Myocyte (in vitro differentiated cells): ENCODE measurements at places on chromosomes 4 and X. TPM values are rescaled to one million over a fixed set of nuclear protein-coding genes. Genes with fewer than 3 reads are reported as not detected.

The KLB gene
- total RNA-seq: not detected in 2 replicates

The ADRA2C gene
- total RNA-seq: 8.7 and 9.9 TPM in 2 replicates

The IGSF1 gene
- not detected in 2 replicates for total RNA-seq

The PTPN13 gene
- under 0.01 and 0.05 TPM in 2 replicates for total RNA-seq

The UGT2B7 gene
- total RNA-seq: 0.43 and 1.5 TPM in 2 replicates

The HSFX4 gene
- not detected in 2 replicates for total RNA-seq

The GPRASP1 gene
- 1.3 and 1.8 TPM in 2 replicates for total RNA-seq

The PPEF2 gene
- not detected in 2 replicates for total RNA-seq

The UGT2B11 gene
- total RNA-seq: not detected in 2 replicates

The PTTG2 gene
- not detected in 2 replicates for total RNA-seq

The ASB9 gene
- total RNA-seq: 0.70 and 1.1 TPM in 2 replicates

The ZNF157 gene
- total RNA-seq: 0.08 and 0.47 TPM in 2 replicates

The PHOX2B gene
- not detected in 2 replicates for total RNA-seq

The FGF13 gene
- 14.3 and 30.5 TPM in 2 replicates for total RNA-seq

The NHS gene
- 0.51 and 0.68 TPM in 2 replicates for total RNA-seq

The MAGEC2 gene
- total RNA-seq: not detected in 2 replicates

The TEX11 gene
- total RNA-seq: not detected in 2 replicates

The SPATA4 gene
- total RNA-seq: 1.3 TPM in 1 of 2 replicates, not detected in the other
